ENCODE measurements at places on chromosomes 5 and 9.

- no peak for DNase-seq
Measured at GRCh38 chr5:1175015-1175414, 26.4 kb upstream of the SLC6A19 start.

DNA sequence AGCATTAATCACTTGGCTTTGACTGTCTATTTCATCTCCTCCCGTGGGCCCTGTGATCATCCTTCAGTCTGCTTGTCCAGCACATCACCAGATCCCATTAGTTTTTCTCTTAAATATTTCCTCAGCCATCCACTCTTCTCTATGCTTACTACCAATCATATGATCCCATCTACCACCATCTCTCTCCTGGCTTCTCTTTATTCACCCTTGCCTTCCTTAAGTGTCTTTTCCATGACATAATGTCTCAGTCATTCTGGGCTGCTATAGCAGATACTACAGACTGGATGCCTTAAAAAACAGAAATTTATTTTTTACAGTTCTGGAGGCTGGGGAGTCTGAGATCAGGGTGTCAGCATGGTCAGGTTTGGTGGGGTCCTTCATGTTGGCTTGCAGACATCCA is 208.4 kb upstream of the PPP1R2B start:
- DNase-seq, result no peak

- no peak for DNase-seq
Measured at GRCh38 chr5:82728926-82729702, 348.1 kb downstream of the TMEM167A start.

GRCh38 chr5:22238047-22238446 is 615.1 kb downstream of the CDH12 start:
- DNase-seq, result no peak

- no peak for DNase-seq
Measured at GRCh38 chr9:28883234-28883633, 1310.0 kb upstream of the C9orf72 start.

- no peak for DNase-seq
Measured at GRCh38 chr9:121824651-121825030, 173.2 kb downstream of the DAB2IP start.

GRCh38 chr9:99678566-99678965 is 143.1 kb upstream of the NR4A3 start:
- DNase-seq, result no peak

GRCh38 chr5:32275396-32275741 is 37.4 kb downstream of the MTMR12 start:
- DNase-seq, result no peak

- DNase-seq, result no peak
Measured at GRCh38 chr5:176664886-176665285, 17.6 kb downstream of the TSPAN17 start.

- no peak for DNase-seq
Measured at GRCh38 chr9:16544842-16545241, 325.6 kb downstream of the BNC2 start.

DNA sequence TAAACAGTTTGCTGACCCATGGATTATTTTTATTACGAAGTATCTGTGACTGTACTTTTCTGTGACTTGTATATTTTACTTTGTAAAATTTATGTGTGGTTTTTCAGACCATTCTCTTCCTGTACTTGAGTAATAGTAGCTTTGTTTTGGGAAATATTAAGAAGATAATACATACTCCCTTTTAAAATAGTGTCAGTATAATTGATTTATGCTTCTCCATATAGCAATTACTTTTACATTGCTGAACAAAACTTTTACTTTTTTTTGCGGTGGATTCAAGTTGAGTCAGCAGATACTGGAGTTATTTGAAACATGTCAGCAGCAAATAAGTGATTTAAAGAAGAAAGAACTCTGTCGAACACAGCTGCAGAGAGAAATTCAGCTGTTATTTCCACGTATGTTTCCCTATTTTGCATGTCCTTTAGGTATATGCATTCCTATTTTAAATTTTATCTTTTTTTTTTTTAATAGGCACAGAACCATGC is 28.4 kb downstream of the TENT2 start:
- no peak for DNase-seq

DNA sequence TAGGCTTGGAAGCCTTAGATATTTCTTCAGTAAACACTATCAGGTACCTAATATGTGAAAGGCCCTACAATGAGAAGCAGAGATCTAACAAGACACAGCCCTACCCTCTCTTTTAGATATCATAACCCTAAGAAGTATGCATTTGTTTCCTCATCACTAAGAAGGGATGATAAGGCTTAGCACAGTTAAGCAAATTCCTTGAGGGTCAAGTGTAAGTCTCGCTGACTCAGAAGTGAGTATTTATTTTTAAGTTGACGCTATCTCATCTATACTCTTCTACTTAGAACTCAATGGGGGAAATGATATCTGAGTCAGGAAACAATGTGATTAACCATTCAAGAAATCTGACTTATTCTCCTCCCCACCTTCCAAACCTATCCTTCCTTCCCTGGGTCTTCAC is 149.7 kb downstream of the ESM1 start:
- DNase-seq, result no peak

GRCh38 chr9:137441289-137441934 is at the start of gene ENTPD8:
ENTPD8 (minus strand) TSS chr9:137441357; CDS start chr9:137438285, 3,072 bp downstream.
- no peak for DNase-seq
